Non-pigmented ciliary epithelial cell (primary cell): ENCODE measurements at places on chromosomes 5 and 9.

DNA sequence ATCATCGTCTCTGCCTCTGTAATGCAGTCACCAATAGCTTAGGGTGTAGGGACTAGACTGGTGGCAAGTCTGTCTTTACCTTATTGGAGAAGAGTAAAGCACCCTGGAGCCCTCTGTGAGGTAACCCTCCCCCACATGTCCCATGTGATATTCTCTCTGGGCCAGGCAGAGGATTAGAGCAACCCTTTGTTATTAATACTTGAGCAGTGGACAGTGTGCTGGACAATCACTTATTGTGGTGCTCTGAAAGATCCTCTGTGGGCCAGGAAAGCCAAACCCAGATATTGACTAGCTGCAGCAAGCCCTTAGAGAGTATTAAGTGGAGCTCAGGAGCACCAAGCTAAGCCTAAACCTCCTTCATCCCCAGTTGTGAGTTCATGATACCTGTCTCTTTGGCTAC lies 139.7 kb upstream of the RUSC2 start:
- DNase-seq, result no peak

- no peak for DNase-seq
Measured at GRCh38 chr9:5900622-5901021, 9.9 kb downstream of the MLANA start.

DNA sequence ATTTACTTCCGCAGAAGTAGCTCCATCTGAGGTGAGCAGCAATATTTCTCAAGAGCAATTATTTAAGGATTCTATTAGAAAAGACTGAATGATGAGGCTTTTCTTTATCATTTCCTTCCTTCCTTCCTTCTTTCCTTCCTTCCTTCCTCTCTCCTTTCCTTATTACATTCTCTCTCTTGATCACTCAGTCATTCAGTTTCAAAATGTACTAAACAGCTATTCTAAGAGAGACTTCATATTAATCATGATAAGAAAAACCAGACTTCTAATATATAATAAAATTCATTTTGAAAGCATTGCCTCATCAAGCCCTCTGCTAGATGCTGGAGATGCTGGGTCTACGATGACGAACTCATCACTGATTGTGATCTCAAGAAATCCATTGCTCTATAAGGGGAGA lies 30.4 kb upstream of the PAPPA start:
- DNase-seq, result no peak

- DNase-seq, result no peak
Measured at GRCh38 chr5:112412346-112412745, 6.7 kb downstream of the EPB41L4A start.

DNA sequence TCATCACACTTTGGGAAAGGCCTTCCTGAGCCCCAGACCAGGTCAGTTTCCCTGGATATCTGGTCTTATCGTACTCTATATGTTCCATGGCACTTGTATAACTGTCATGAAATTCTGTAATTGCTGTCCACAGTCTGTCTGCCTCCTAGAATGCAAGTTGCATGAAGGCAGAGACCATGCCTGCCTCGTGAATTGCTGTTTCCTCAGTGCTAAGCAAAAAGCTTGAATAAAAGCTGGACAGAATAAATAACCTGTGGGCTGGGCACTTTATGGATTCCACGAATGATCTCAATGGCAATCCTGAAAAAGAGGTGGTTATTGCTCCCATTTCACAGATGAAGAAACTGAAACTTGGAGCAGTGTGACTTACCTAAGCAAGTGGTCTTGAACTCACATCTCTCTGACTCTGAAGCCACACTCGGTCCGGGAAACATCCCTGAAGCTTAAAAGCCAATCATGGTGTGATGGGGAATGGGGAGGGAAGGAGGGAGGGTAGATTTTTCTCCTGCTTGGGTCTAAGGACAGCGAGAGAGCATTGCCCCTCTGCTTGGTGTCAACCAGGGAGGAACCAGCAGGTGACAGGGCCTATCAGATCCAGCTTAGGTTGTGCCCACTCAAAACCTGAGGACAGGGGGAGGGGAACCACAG lies 13.2 kb upstream of the LHX2 start:
- no peak for DNase-seq

DNA sequence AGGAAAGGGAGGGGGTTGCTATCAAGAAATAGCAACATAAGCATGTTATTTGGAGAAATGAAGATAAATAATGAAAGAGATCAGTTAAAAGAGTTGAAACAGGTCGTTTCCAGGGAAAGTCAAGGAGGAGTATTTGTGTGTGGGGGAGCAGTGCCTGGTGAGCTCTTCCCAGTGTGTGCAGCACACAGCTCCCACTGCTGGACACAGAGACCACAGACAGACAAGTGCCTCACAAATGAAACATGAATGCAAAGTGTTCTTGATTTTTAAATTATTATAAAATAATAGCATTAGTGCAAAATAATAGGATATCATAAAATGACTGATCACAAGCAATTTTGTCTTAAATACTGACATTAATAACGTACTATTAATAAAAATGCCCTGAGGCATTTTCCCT lies 40.8 kb downstream of the LIFR start:
- DNase-seq, result no peak

DNA sequence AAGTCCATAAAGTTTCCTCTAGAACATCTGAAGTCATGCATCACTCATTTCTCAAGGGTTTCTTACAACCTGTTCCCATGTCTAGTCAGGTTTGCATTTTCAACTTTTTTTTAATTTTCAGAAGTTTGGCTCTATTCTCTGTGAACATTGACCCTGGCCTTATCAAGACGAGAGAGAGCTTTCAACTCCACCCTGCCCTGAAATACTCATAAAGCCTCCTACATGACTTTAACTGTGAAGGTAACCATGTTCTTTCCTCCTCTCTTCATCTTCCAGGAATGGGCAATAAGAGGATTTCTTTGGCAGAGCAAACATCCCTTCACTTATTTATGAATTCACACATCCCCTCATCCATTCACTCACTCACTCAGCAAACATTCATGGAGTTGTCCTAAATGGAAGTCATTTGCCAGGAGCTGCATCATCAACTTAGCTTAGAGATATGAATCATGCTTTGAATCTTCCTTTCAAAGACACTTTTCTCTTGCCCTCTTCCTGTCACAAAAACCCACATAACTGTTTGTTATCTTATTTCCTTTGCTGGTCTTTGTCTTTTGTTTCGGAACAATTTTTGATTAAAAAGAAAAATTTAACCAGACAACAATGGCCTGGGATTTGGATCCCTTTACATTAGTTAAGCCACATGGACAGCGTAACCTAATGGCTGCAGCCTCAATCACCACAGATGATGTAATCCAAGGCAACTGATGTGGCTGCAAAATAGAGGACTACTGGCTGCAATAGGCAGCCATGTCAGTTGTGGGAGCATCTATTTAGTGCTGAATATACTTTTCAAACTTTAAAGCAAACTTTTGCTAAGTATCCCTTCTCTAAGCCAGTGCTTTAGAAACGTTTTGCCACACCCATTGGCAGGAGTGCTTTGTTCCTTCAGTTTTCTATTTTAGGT lies 43.0 kb upstream of the GNAQ start:
- no peak for DNase-seq

GRCh38 chr5:22372376-22372775 lies 480.8 kb downstream of the CDH12 start:
- peak; percentile 20 for DNase-seq

- DNase-seq, result no peak
Measured at GRCh38 chr5:67774267-67774552, 441.3 kb upstream of the PIK3R1 start.

DNA sequence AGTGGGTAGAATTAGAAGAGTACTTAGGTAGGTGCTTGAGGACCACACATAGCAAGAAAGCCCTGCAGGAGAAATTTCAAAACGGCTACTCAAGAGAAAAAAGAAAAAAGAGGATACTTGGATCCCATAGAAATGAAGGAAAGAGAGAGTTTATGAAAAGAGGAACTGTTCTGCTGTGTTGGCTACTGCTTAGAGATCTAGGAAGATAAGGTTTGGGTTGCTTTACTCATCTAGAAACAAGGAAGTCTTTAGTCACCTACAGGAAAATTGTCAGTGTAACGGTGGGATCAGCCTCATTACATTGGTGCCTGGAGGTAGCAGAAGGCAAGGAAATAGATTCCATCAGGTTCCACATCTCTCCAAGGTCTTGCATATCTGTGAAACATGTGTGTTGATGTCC lies 14.8 kb upstream of the C5orf46 start:
- DNase-seq, result no peak

- DNase-seq, result no peak
Measured at GRCh38 chr5:107668154-107669095, 2.3 kb downstream of the EFNA5 start.

GRCh38 chr5:102099766-102100331 lies 196.2 kb downstream of the SLCO4C1 start:
- DNase-seq, result no peak

GRCh38 chr9:92164490-92164889 lies 49.3 kb upstream of the SPTLC1 start:
- no peak for DNase-seq

DNA sequence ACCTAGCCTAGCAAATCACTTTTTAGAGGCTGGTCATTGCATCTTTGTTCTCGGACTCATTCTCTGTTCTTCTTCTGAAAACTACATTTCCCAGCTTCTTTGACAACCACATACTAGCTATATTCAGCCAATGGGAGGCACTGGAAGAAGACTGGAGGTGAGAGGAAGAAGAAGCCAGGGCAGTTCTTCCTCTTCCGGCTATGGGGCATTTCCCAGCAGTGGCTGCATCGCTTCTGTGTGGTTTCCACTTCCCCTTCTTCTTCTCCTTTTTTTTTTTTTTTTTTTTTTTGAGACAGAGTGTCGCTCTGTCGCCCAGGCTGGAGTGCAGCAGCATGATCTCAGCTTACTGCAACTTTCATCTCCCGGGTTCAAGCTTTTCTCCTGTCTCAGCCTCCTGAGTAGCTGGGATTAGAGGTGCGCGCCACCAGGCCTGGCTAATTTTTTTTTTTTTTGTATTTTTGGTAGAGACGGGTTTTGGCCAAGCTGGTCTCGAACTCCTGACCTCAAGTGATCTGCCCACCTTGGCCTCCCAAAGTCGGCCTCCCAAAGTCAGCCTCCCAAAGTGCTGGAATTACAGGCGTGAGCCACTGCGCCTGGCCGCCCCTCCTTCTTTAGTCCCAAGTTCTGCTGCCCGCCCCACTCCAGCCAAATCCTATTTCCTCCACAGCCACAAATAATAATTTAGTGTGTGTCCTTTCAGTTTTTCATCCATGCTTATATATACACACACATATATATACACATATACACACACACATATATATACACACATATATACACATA lies 6.9 kb upstream of the UBAP1 start:
- DNase-seq, result no peak

DNA sequence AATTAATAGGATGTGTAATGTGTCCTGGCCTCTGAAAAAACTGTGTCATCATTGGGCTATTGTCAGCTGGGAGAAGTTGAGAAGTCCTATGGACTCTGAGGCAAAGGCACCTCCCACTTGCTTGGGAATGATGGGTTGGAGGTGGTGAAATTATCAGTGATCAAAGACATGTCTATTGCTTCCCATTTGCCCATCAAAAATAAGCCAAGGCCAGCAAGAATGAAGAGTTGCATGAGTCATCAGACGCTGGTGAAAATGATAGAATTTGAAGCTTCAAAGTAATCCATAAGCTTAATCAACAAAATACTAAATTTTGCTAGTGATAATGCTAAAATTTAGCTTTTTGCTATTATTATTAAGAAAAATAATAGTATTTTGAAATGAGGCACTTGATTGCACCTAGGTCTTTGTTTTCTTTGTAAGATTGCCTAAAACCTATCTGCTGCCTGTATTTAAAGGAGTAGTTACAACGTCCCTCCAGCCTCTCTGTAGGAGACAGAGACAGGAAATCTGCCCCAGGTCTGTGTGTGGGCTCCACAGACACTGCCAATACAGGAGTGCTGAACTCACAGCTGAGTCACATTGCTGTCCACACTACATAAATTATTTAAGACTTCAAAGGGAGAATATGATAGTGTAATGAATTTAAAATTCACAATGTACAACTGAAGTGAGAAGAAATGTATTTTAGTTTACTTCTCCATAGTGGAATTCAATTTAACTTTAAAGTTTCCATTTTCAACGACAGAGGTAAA lies 48.4 kb upstream of the APC start:
- no peak for DNase-seq

- DNase-seq, result no peak
Measured at GRCh38 chr5:31937226-31937625, 236.9 kb downstream of the GOLPH3 start.

GRCh38 chr9:6433410-6433809 lies 20.4 kb downstream of the UHRF2 start:
- peak; percentile 49 for DNase-seq

GRCh38 chr9:1917396-1917935 lies 97.7 kb upstream of the SMARCA2 start:
- no peak for DNase-seq

- DNase-seq, result no peak
Measured at GRCh38 chr5:149015126-149015525, 47.7 kb downstream of the SH3TC2 start.

- no peak for DNase-seq
Measured at GRCh38 chr5:135020111-135020895, 13.7 kb downstream of the PITX1 start.
